ENCODE measurements at places on chromosomes 7 and 10.
A peak's percentile ranks its signal among the peaks of the same experiment; 100 is the strongest.

DNA sequence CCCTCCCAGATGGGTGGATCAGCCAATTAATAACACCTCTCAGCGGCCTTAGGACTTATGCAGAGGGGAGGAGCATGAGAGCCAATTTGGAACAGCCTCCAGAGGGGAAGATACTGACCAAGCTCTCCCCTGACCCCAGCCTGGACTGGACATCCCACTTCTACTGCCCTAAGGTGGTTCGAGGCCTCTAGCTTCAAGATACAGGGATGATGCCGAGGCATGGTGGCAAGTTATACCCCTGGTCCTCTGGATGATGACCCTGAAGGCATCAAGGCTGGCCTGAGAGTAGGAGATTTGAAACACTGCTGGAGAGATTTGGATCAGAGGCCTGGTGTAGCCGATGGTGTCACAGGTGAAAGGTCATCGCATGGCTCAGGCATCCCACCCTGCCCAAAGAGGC, 3.2 kb downstream of the CDH23 start:
- no peak for DNase-seq

GRCh38 chr10:48634198-48634983, 29.5 kb upstream of the ARHGAP22 start:
- DNase-seq: no peak

- DNase-seq: peak; percentile 97
Observed at GRCh38 chr10:6050801-6051445, 11.2 kb downstream of the IL2RA start.

DNA sequence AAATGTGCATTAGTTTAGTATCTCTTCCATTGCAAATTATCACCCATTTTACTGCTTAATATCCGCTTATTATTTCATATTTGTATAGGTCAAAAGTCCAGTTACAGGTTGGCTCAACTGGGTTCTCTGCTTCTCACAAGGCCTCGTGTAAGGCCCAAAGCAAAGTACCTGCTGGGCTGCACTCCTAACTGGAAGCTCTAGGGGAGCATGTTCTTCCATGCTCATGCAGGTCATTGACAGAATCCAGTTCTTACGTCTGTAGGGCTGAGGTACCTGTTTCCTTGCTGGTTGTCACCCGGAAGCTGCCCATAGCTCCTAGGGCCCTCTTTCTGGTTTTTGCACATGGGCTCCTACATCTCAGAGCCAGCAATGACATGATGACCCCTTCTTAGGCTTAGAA, 79.6 kb downstream of the RAPGEF5 start:
- DNase-seq: no peak

DNA sequence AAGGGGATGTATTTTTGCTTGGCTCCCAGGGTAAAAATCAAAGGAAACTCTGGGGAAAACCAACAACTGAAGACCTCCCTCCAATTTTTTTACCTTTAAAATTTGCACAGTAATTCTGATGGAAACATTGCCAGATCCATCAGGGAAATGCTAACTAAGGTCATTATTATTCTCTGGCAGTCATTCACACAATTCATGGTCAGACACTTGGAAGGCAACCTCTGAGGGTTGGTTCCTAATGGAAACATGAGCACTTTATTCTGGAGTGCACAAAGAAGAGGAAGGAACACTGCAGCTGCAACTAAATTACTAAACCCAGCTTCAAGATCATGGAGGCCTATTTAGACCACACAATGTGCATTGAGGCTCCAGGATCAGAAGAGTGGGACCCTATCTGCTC, 34.2 kb downstream of the SRI start:
- no peak for DNase-seq

GRCh38 chr7:13984831-13985685, 4.4 kb downstream of the ETV1 start:
- no peak for DNase-seq

DNA sequence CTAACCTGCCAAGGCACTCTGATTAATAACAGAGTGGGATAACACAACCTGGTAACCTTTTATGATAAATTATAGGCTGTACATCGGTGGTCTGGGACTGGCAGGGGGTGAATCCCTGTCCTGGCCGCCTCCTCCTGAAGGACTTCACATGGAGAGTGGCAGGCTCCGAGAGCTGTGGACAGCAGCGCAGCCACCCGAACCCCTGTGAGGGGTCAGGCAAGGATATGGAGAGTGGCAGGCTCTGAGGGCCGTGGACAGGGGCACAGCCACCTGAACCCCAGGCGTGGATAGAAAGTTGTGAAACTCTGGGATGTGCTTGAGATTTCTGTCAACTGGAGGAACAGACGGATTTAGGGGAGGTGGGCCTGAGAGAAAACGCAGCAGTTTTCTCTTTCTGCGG, 107.0 kb upstream of the MGMT start:
- DNase-seq: no peak

DNA sequence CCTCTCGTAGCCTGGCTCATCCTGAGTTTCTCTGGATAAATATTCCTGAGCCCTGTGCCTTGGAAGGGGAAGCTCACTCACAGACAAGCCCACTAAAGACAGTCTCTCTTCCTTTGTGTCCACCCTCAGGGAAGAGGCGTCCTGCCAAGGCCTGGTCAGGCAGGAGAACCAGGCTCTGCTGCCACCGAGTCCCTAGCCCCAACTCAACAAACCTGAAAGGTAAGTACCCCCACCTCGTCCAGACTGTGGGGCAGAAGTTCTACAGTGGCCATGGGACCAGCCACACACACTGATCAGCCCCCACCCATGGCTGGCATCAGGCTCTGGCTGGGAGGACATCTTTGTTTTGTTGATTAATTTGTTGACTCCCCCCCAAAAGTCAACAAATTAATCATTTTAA, 2.8 kb downstream of the GPR15LG start:
- DNase-seq: no peak

DNA sequence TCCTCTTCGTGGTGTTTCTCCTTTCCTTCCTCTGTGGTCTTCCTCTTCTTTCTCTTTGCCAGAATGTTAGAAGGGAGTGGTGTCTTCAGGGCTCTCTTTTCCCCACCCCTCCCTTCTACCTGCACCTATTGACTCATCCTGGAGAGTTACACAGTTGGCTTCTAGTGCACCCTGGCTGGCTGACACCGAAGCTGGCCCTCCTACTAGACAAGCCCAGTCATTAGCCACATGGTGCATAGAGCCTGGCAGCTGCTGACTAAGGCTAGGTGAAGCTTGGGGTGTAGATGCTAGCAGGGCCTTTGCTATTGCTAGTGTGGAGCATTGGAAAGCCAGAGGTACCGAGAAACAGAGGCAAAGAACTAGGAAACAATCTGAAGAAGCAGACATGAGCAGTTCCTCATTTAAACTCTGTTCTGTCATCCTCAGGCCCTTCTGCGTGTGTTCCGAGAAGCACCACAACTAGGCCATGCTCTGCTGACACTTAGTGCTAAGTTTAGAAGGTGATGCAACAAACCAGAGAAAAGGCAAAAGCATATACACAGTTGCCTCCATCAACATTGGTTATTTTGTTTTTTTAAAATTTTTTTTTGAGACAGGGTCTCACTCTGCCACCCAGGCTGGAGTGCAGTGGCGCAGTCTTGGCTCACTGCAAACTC, 213.9 kb downstream of the BAMBI start:
- no peak for DNase-seq

DNA sequence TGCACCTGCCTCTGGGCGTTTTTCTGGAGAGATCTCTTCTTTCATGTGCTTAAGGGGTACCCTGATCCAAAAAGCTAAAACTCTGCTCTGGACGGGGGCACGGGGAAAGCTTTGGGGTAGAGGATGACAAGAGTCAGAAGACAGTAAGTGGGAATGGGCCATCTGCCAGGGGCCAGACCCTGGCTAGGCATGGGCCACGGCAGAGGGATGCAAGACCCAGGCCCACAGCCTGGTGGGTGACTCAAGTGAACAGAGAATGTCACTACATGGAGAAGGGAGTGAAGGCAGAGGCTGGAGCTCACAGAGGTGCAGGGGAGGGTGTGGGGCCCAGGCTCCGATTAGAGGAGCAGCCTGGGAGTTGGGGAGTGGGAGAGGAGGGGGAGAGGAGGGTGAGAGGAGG, 15.3 kb downstream of the FLNC start:
- DNase-seq: no peak

GRCh38 chr7:22601812-22602565, 102.0 kb upstream of the STEAP1B start:
- DNase-seq: no peak

Measured in activated effector memory CD4-positive, alpha-beta T cell treated with anti-CD3 and anti-CD28 coated beads, Interleukin-2, amount 50 U/mL, for 16 hours (primary cell).